Femur (tissue), 1 donor: ENCODE measurements at places on chromosomes 3 and 15.

DNA sequence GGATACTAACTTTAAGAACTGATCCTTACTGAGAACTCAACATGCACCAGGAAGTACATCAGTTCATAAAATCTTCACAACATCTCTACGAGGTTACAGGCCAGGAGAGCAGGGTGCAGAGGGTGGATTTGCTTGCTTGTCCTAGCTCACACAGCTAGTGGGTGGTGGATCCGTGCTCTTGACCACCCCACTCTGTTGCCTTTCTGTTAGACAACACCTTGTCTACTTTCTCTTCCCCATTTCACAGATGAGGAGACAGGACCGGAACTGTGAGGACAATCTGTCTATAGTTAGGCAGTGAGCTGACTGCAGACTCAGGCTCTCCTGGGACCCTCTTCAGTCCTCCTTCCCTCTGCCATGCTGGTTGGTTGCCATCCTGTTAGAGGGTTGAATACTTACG is 221.7 kb upstream of the TLE3 start:
- DNase-seq: no peak

DNA sequence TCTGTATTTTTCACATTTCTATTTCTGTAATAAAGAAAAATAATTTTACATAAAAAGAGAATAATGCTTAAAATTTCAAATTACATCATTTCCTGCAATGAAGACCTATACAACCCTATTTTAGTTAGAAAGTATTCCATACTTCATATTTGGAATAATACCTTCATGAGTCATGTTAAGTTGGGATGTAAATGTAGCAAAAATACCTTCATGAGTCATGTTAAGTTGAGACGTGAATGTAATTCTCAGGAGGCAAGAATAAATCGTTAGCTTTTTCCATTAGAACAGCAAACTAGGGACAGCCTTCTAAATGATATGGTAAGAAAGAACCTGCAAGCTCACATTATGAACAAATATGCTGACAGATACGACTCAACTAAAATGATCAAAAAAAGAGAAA is 91.9 kb downstream of the NAALADL2 start:
- DNase-seq: no peak

- no peak for DNase-seq
These were observed 97.1 kb upstream of the TRIM42 start for GRCh38 chr3:140580746-140581145.

- DNase-seq: no peak
These were observed 195.7 kb downstream of the AGBL1 start for GRCh38 chr15:86275361-86275760.

- no peak for DNase-seq
These were observed 224.7 kb upstream of the SATB1 start for GRCh38 chr3:18649666-18650363.

DNA sequence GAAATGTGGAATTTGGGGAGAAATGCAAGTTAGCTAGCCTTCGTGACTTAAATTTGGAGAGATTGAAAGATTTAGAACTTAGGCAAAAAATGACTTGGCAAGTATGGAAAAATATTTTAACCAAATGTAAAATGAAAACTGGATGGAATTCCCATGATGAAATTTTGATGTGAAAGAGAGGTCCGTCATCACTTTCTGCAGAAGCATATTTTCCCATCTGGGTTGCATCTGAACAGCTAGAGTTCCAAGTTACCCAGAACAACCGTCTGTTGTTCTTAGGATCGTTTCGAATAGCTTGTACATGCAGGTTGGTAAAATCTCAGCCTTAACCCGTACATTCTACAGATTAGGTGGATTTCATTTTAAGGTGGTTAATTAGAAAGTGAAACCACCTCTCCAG is 136.3 kb downstream of the GHSR start:
- no peak for DNase-seq

DNA sequence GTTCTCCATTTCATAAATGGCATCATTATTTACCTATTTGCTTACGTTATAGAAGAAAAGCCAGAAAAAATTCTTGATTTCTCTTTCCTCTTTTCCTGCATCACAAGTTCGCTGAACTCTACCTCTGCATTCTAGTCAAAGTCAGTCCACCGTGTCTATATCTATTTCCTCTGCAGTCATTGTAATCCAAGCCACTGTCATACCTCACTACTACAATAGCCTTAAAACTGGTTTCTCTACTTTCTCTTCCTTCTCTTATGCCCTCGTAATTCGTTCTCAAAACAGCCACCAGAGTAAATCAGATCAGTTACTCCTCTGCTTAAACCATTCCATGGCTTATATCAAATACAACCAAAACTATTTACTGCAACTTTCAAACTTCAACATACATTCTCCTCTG is 13.4 kb upstream of the FAM81A start:
- DNase-seq: no peak

DNA sequence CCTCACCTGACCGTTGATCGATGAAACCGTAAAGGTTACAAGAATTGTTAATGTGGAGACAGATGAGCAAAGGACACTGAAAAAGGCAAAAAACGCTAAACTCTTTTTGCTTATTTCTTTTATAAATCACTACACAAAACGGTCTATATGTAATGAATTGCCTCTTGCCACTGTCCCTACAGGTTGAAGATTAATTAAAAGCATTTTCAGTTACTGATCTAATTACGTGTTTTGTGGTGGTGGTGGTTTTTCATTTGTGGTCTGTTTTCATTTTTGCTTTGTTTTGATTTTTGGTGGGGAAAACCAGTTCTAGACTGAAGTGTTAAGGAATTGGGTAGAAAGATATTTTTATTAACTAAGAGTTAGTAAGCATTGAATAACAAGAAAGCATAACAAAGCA is 299.2 kb upstream of the LRRN1 start:
- DNase-seq: no peak

GRCh38 chr3:125515421-125515820 is 4.6 kb downstream of the SNX4 start:
- no peak for DNase-seq

- DNase-seq: no peak
These were observed 110.4 kb upstream of the PLAAT1 start for GRCh38 chr3:193130576-193130975.

DNA sequence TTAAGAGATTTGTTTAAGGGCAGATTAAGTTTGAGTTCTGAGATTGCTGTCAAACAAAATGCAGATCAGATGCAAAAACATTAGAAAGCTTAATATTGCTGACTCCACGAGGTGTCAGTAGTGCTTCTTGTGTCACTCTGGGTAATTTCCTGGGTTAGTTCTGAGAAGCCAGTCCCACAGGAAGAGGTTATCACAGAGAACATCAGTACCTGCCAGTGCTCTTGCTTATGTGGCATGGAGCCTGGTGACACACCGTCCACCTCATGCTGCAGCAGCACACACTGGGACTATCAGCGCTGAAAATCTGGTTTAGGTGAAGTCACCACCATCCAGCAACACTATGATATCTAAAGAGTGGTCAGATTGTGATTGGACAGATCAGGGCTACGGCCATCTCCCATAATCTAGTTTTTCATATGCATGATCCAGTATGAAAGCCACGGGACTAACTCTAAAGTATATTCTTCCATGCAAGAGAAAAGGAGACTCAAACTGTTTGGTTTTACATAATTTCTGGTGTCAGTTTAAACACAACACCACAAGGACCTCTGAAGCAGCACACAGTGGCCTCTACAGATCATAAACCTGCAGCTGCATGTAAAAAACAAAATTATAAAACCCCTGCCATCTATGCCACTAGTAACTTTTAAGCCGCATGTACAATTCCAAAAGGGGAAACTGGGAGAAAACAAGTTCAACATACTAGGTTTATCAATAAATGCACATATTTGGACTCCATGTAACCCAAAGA is 36.1 kb upstream of the MYO5C start:
- DNase-seq: no peak

DNA sequence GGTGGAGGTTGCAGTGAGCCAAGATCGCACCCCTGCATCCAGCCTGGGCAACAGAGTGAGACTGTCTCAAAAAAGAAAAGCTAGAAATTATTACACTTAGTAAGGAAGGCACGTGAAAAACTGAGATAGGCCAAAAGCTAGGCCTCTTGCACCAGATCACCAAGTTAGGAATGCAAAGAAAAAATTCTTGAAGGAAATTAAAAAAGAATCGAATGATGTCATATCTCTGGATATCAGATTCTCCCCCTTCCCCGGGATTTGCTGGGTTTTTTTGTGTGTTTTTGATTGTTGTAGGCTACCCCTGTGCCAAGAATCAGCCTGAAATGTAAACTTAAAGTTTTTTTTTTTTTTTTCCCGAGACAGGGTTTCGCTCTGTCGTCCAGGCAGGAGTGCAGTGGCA is 17.4 kb downstream of the PTPN23 start:
- no peak for DNase-seq

DNA sequence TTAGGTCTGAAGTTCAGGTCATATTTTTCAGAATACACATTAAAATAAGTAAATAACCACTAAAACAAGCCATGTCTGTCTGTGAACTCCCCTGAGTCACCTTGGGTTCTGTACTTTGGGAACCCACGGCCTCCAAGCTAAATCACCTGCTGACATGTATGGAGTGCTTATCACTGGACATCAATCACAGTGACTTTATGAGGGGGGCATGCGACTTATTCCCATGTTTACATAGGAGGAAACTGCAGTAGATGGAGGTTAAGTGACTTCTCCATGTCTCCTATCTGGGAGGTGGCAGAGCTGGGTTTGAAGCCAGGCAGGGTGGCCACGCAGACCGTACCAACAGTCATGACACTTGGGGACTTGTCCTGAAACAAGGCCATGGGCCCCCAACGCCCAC is 8.1 kb downstream of the ITIH4 start:
- no peak for DNase-seq

DNA sequence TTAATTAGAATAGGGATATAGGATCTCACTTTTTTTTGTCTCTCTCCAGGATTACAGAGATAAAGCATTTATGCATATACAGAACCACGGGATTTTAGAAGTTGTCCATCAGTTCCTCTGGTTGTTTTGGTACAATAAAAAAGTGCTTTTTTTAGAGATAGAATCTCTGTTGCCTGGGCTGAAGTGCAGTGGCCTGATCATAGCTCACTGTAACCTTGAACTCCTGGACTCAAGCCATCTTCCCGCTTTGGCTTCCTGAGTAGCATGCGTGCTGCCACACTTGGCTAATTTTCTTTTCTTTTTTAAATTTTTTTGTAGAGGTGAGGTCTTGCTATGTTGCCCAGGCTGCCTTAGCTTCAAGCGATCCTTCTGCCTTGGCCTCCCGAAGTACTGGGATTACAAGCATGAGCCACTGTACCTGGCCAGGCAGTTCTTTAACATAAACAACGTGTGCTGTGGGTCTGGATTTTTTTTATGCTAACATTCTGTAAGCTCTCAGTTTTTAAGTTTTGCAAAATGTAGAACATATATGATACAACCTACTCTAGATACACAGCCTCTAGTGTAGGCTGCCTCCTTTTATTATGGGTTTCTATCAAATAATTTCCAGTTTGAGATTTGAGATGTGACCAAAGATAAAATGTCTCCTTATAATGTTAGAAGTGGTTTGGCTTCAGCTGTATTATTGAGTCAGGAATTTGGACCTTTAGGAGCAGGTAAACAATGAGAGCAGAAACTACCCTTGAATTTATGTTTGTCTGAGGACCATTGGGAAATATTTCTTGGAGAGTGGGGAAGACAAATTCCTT is 57.4 kb upstream of the ULK4 start:
- no peak for DNase-seq

GRCh38 chr3:171404376-171404967 is 55.7 kb downstream of the TNIK start:
- DNase-seq: no peak

GRCh38 chr3:42906848-42907183 is 874 bp downstream of the ZNF662 start:
- DNase-seq: no peak

- no peak for DNase-seq
These were observed 128.4 kb upstream of the SETMAR start for GRCh38 chr3:4174791-4175190.

DNA sequence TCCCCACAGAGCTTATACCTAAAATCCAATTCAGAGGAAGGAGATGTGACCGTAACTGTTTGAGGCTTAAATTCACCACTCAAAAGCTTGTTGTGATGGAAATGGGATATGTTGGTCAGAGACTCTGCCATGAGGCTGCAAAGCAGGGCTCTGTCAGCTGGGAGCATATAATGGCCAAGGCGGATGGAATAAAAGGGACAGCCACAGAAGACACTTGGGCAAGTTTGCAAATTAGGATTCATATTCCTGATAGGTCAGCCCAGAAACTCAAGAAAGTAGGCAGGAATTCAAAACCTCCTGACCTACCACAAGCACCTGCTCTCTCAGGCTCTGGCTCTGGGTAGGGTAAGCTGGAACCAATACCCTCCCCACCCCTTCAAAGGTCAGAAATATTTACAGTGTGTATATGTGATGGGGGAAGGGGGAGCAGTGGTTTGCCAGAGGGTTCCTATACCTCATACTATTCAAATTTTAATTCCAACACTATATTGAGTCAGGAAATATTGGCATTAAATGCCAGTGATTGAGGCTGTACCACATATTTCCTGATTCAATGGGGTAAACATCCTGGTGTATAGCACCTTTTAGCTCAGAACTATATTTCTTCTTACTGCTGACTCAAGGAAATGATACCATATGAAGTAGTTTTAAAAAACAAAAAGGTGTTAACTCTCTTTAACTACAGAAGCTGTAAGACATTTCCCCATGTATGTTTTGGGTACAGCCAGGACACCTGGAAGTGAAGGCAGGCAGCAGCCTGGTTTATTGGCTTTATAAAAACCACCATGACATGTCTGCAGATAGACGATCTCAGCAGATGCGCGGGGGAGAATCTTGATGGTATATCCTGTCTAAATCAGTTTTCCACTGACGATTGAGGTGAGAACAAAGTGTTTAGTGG is 19.2 kb downstream of the FYCO1 start:
- DNase-seq: no peak

GRCh38 chr3:146425341-146425740 is 44.0 kb downstream of the PLSCR2 start:
- no peak for DNase-seq

DNA sequence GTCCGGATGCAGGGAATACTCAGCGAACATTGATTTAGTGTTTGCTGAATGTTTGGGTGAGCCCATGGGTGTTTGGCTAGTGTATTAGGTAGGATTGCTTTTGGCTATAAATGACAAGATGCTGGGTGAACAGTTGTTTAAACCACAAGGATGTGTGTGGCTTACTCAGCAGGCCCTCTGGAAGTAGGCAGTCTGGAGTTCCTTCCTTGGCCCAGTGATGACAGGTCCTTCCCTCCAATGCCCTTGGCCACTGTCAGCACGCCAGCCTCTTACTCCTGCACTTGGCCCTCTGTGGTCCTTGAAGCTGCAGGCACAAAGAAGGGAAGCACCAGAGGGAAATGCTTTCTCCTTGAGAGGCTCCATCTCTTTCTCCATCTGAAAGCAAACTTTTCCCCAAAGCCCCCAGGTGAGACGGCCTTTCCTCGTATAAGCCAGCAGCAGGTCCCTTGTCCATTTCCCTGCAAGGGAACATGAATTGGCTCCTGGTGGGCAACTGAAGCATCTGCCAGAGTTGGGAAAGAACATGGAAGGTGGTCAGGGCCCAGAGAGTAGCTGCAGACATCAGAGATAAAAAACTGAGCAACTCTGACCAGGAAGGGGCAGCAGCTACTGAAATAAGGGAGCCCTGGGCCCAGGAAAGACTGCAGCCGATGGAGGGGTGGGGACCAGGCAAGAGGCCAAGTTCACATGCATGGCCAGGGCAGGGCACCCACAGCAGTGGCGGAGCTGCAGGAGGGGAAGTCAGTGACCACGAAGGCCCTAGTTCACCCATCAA is 105.0 kb downstream of the TPRA1 start:
- DNase-seq: peak; percentile 12

GRCh38 chr3:109098079-109098644 is 19.8 kb downstream of the MORC1 start:
- DNase-seq: no peak
